ENCODE measurements at places on chromosomes 16 and 17.

- DNase-seq, result no peak
Observed at GRCh38 chr16:65497571-65497970, 375.7 kb upstream of the CDH11 start.

DNA sequence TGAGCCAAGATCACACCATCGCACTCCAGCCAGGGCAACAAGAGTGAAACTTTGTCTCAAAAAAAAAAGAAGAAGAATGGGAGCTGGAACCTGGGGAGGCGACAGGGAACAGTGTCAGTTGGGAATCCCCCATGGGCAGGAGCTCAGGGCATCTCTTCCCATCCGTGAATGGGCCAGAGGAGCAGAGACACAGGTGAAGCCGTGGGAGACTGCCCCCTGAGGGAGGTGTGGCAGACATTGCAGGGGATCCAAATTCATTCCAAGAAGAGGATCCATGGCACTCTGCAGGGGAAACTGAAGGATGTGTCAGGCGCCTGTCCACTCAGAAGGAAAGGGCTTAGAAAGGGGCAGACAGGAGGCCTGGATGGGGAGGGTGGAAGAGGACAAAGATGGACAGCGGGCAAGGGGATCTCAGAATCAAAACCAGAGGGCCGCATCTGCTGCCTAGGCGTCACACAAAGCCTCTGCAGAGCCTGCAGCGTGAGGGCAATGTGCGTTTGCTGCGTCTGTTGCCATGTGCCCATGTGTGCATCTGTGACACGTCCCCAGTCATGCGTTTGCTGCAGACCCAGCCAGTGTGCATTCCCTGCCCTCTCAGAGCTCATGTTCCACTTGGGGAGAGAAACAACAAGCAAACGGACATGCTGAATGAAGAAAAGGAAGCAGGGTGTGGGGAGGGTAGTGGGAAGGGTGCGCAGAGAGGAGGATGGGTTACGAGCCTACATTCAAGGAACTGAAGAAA is 30.6 kb upstream of the TNRC6C start:
- DNase-seq, result no peak

DNA sequence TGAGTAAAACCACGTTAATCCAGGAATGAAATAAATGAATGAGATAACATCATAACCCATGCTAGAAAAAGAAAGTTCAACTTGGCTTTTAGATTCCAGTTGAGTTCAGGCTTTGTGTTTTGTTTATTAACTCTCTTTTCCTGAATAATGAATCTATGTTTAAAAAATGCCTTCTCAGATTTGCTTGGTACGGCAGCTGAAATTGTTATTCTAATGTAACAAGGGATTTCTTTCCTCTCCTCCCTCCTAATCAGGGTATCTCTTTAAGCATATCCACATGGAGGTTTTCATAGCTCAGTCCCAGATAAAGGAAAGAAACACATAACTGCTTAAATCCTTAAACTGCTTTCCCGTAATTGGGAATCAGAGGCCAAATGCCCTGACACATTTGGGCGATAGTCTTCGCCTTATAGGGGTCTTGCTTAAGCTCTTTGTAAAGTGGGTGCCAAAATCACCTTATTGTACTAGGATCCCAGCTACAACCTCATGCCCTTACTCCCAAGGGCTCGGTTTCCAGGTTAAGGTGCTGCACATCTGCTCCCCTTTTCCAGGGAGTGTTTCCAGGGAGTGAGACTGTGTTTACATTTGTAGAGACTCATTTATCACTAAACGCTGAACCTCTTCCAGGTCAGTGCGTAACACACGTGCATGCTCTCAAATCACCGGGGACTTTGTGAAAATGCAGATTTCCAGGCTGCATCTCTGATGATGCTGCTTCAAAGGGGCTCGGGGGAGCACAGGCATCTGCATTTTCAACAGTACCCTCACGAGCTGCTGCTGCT is 142.8 kb upstream of the FOXF1 start:
- no peak for DNase-seq

- DNase-seq, result peak; percentile 14
Observed at GRCh38 chr16:85898521-85899442, at the start of gene IRF8. TSS of gene IRF8 (plus strand) at chr16:85899162. CDS start at chr16:85903016, 3,854 bp downstream.

GRCh38 chr17:62827746-62828485 is 19.8 kb upstream of the MARCHF10 start:
- no peak for DNase-seq

DNA sequence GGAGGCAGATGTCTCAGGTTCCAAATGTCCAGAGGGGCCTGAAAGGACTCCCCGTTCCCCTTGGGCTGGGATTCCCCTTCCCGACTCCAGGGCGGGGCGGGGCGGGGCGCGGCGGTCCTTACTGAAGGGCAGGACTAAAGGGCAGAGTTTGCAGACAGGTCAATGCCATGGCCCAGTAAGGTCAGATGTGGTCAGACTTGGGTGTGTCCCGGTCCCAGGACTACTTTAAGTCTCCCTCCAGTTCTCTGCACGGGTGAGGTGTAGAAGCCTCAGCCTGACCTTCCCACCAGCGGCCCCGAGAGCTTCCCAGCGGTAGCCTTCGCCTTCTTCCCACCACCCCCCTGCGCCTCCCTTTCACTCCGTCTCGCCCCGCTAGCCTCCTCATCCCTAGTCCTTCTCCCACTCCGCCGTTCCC is 532 bp downstream of the KDM6B start:
- no peak for DNase-seq

GRCh38 chr17:55273579-55274354 is 9.0 kb downstream of the HLF start:
- DNase-seq, result peak; percentile 44

DNA sequence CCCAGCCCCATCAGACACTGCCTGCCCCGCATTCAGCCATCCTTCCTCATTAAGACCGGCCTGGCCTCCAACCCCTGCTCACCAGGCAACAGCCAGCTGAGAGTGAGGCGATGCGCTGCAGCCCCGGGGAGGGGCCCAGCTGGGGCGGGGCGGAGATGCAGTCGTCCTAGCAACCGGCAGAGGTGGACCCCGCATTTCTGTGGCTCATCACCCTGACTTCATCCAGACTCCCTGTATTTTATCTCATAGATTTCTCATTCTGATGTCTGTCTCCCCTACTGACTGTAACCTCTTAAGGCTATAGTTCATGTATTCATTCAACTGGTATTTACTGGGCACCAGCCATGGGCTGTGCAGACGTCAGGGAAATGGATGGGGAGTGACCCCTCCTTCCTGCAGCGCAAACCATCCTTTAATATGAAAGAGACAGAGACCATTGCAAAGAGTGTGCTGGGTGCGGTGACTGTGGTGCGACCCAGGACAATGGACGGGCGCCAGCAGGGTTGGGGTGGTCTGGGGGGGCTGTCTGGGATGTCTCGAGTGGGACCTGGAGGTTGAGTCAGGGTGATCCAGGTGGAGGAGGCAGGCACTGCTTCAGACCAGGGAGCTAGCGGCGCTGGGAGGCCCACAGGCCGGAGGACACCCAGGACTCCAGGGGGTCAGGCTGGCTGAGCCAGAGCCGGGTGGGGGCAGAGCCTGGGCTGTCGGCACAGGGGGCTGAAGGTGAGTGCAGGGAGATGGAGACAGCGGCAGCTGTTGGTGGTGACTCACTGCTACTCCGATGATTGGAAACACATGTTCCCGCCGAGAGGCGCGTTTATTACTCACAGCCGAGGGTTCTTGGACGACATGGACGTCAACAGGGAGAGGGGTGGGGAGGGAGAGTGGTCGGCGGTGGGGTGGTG is 10.5 kb upstream of the TIMP2 start:
- peak; percentile 91 for DNase-seq

DNA sequence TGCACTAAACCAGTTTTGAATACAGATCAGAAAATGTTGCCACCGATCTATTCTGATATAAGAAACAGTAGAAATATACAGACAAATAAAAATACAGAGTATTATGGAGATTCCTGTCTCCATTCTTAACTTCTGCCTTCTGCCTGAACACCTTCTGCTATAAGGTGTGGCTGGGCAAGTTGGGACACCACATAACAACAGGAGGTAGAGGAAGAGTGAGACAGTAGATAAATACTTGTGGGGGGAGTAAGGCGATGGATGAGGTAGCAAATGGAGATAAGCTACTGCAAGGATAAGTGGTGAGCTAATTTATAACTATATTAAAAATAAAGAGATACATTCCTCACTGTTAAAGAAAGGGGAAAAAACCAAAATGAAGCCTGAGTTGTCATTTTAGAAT is 143.7 kb downstream of the CDH8 start:
- no peak for DNase-seq

- no peak for DNase-seq
Observed at GRCh38 chr17:72474243-72474642, 353.4 kb downstream of the SOX9 start.

DNA sequence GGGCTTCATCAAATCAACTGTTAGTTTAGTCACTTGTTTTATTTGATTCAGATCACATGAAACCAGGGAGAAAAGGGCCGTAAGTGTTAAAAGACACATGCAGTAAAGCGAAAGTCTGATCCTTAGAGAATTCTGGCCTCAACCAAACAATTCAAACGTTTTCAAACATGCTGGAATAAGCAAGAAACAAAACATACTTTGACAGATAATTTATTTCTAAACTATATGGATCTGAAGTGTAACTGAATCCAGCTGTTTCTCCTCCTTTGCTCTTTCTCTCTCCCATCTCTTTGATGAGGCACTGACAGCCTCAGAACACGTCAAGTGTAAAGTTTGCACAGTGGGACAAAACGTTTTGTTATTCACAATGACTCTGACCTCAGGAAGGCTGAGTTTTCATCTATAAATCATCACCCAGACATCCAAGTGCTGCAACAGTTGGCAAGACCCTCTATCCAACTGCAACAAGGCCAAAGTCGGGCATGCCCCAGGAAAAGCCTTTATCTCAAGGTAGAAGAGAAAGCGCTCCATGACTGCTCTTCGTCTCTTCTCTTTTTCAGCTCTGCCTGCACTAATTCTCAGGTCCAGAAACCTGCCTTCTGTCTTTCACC is 267.1 kb upstream of the MYOCD start:
- DNase-seq, result no peak

DNA sequence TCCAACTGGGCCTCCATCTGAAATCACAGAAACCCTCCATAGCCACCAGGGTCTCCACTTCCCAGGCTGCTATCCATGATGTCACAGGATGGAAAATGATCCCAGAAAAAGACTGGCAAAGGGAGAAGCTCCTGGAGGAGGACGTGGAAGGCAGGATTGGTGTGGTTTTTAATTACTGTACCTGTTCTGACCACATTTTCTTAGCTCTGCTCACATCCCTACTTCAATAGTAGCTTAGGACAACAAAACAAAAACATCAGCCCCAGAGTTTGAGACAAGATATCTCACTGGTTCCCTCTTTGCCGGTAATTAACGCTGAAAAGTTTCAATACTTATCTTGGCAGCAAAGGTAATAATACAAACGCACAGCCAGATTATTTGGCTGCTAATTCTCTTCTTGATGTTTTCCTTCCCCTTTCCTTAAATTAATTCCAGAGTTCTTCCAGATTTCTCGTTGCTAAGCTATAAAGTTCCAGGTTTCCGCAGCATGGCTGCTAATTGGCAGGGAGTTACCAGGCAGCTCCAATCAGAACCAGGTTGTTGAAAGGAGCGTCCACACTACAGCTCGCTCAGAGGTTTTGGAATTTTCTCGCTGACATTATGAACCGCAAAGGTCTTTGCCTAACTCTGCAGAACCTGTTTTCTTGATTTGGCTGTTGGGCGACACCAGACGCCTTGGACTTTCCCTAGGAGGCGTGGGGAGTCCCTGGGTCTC is 263.4 kb downstream of the MRTFB start:
- DNase-seq, result peak; percentile 69

DNA sequence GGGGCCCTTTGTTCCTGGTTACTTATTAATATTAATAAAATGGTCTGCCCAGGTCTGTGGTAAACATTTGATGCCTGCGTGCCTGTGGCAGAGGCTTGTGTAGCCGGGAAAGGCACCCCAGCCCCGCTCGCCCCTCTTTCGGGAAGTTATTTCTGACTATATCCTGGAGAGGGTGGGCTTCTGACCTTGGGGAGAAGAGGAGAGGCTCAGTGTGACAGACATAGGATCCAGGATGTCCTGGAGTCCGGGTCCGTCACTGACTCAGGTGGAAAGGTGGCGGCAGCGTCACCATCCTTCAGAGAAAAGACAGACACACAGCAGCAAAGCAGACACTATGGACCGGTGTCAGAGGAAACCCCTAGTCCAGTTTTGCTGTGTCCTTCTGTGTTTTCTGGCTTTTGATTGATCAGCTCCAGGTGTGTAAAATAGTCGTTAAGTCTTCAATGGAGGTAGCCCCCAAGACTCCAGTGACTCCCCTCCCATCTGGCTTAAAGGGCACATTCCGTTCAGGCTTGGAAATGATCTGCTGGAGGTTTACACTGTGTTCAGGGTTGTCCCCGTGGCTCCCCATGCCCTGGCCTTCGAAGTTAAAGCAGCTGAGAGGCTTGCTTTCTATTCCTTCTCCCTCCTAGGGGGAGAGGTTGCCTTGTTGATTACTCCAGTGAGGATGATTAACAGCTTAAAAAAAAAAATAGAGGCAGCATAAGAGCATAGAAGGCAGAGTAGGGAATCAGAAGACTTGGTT is 81.6 kb downstream of the CCDC182 start:
- DNase-seq, result no peak

GRCh38 chr17:57668332-57668731 is 76.8 kb downstream of the CCDC182 start:
- DNase-seq, result no peak

GRCh38 chr17:62094175-62094574 is 29.1 kb upstream of the MED13 start:
- DNase-seq, result no peak

DNA sequence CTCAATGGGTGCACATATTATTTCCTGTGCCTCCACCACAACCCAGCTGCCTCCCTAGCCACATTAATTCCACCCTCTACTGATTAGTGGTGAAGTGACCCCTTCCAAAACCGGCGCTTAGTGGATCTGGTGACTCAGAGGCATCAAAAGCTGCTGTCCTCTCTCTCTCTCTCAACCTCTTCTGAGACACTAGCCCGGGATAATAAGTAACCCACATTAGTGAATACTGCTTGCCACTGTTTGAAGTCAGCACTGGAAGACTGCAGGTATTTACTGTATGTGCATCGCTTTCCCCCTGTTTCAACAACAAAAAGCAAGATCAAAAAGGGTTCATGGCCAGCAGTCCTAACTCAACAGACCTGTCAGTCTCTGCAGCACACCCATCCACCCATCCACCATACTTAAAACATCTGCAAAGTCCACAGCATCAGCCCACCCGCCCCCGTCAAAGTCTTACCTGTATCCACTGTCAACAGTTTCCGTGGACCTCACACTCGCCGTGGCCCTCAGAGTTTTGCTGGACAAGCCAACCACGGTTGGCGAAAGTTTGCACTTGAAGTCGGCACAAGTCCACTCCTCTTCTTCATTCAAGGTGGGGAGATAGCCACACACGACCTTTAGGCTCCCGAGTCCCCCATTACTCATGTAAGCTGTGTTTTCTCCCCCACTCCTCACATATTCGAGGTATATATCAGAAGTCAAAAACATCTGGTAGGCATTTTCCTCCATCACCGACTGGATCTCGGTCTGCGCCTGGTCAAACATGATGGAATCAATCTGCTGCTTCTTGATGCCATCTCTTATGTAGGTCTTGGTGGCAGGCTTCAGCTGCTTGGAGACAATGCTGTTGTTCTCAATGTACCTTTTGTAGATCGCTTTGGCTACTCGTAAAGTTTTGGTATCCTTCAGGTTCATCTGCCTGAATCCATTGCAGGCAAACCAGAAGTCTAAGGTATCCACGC is 3.8 kb downstream of the AXIN2 start:
- DNase-seq, result peak; percentile 58
